ENCODE measurements at places on chromosomes 5 and 9.

DNA sequence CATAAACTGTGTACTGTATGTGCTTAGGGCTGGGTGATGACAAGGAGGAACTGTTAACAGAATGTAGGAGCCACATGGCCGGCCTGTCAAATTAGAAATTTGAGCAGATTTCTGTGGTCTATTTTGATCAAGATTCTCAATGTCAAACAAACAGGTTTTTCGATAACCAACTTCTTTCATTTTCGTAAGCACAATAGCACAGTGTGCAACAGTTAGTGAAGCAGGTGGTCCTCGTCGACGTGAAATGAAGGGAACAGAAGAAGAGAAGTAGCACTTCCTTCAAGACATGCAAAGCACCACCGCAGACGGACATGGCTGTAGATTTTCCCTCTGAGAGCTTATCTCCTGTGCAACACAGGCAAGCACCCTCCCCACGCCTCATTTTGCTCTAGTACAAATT lies 252.1 kb downstream of the CRB2 start:
- no peak for DNase-seq

DNA sequence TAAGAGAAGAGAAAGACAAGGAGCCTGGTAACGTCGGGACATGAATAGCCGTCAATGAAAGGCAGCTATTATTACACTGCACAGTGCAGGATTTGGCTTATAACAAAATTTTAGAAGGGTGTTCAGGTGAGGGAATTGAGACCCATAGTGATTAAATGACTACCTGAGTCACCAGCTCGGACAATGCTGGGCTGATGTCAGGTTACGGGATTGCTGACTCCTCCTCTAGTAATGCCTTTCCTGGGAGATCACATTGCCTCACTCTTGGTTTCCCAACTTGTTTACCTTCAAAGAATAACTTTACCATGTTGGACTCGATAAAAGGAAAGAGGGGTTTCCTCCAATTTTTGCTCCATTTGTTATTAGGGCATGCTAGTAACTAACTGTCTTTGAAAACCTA lies 132.6 kb downstream of the GHR start:
- no peak for DNase-seq

DNA sequence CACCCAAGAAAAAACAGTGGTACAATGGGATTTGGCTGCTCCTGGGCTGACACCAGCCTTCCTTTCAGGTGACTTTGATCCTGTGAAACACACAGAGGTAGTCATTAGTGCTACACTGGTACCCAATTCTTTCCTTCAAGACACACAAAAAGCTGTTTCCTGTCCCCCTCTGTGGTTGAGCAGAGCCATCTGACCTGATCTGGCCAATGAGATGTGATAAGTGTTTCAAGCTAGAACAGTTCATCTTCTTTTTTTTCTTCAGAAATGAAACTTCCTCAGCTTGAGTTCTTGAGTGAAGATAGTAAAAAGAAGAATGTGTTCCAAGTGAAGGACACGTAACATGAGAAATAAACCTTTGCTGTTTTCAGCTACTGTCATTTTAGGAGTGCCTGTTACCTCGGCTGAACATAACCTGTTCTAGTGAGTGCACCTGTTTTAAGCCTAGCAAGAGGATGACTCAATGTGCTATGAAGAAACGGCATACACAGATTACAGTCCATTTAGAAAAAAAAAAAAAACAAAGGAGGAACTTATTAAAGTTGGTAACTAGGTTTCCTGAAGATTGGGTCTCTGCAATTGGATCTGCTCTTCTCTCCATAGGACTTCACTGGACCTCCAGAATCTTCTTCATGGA lies 287.8 kb downstream of the GAS1 start:
- no peak for DNase-seq

- DNase-seq, result no peak
Measured at GRCh38 chr9:134391319-134392231, 65.3 kb downstream of the RXRA start.

DNA sequence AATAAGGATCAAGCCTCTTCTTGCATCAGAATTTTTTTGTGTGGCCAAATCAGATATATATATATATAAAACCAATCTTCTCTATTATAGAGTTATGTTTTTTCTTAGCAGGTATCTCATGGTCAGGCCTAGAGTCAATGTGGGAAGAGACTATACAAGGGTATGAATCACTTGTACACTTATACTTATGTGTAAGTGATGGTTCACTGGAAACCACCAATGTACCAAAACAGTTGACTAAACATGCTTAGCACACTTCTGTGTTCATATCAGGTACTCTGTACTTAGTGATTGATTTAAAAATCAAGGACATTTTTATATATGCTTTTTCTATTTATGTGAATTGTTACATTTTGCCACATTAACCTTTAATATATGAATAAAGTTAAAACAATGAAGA lies 92.6 kb downstream of the CWC27 start:
- DNase-seq, result no peak

GRCh38 chr5:107704681-107705401 lies 34.1 kb upstream of the EFNA5 start:
- no peak for DNase-seq

GRCh38 chr5:6961837-6962635 lies 248.8 kb downstream of the TENT4A start:
- no peak for DNase-seq

- DNase-seq, result no peak
Measured at GRCh38 chr5:5881294-5881693, 458.8 kb downstream of the ICE1 start.

DNA sequence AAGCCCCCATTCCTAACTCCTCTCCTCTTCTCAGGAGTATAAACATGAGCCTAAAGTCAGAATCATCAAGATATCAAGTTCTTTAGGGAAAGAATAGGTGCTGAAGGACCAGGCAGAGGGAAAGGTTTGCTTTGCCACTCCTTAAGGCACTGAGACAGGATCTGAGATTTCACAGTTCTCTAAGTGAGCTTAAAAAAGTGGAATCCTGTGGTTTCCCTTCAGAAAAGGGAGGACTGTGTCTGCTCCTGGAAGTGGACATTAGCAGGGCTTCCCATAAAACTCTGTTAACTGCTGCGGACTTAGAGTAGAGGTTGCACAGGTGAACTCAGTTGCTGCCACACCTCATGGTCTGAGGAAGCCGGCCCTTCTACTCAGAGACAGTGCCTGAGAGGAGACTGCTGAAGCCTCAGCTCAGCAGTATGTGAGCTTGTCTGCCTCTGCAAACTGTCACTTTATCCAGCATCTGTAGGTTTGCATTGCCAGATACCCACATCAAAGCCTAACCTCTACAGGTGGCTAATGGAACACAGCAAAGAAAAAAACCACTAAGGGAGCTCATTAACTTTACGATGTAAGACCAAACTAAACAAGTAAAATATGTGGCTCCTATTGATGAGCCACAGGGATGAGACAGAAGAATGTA lies 42.9 kb downstream of the RIC1 start:
- DNase-seq, result no peak

GRCh38 chr5:124044613-124045012 lies 532.6 kb downstream of the CSNK1G3 start:
- DNase-seq, result no peak

GRCh38 chr9:116991051-116991450 lies 303.9 kb downstream of the TRIM32 start:
- DNase-seq, result no peak

GRCh38 chr5:139382807-139383206 lies 290 bp downstream of the SLC23A1 start:
- no peak for DNase-seq

DNA sequence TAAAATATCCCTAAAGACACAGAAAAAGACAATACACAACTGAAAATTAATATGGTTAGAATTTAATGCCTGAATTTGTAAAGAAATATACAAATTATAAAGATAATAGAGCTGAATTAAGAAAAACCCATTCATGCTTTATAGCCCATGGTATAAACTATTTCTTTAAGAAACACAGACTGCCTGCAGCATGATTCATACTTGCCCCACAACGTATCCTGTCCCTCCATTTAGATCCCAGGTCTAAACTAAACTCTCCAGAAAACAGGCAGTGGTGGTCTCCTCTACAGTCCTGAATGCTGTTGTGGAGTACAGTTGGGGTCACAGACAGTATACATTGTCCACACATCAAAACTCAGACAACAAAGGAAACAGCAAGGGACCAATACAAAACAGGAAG lies 24.8 kb downstream of the IL6ST start:
- DNase-seq, result no peak

DNA sequence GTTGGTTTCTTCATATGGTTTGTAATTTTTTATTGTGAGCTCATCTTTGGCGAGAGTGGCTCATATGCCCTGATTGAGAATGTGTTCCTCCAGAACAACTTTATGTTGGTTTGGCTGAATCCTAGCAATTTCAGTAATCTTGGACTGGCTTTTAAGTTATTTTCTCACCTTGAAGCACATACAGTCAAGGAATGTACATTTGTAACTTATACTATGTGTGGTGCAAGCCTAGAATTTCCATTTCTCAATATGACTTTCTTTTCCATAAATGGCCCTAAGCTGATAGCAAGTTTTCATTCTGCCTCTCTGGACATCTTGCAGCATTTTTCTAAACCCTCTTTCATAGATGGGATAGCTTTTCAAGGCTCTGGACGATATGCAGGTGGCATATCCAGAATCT lies 247.5 kb downstream of the DOCK8 start:
- DNase-seq, result no peak

DNA sequence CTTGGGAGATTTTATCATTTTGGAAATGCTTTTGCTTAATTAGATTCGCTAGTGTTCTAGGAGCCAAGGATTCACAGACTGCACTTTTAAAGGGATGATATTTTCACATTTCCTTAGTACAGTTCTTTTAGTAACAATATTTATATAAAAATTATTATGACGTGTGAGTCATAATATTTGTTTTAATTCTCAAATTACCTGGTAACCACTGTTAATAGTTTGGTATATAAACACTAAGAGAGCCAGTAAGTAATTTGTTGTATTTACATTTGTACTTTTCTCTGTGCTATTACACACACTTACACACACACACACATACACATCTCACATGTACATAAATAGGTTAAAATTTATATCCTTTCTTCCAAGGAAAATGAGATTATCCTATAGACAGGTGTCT lies 58.8 kb upstream of the RAD23B start:
- DNase-seq, result no peak

- DNase-seq, result no peak
Measured at GRCh38 chr5:57891443-57891842, 408.8 kb upstream of the ACTBL2 start.

DNA sequence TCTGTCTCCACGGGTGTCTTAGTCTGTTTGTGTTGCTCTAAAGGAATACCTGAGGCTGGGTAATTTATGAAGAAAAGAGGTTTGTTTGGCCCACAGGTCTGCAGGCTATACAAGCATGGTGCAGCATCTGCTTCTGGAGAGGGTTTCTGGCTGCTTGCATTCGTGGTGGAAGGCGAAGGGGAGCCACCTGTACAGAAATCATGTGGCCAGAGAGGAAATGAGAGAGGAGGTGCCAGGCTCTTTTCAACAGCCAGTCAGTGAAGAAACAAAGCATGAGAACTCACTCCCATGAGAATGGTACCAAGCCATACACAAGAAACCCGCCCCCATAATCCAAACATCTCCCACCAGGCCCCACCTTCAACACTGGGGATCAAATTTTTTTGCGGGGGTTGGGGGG lies 53.4 kb downstream of the PFDN1 start:
- no peak for DNase-seq

GRCh38 chr9:135848341-135849047 lies 58.9 kb downstream of the CAMSAP1 start:
- no peak for DNase-seq

GRCh38 chr9:8962084-8962483 lies 1162.5 kb upstream of the DMAC1 start:
- DNase-seq, result no peak

GRCh38 chr5:8349855-8350254 lies 480.9 kb downstream of the MTRR start:
- DNase-seq, result no peak

DNA sequence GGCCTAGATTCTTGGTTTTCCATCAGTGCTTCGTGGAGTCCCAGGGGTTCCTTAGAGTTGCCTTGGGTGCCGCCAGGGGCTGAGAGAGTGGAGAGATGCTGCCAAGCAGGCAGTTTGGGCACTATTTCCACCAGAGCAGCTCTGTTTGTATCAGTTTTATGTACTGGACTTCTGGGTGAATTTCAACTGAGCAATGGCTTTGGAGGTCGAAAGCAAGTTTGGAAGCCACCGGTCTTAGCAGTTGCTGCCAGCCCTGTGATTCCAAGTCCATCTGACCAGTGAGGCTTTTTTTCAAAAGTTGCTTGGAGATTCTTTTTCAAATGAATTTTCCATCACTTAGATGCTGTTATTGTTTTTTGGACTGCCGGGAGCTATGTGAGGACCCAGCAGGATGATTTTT lies 68.5 kb downstream of the ANGPTL2 start:
- no peak for DNase-seq

DNA sequence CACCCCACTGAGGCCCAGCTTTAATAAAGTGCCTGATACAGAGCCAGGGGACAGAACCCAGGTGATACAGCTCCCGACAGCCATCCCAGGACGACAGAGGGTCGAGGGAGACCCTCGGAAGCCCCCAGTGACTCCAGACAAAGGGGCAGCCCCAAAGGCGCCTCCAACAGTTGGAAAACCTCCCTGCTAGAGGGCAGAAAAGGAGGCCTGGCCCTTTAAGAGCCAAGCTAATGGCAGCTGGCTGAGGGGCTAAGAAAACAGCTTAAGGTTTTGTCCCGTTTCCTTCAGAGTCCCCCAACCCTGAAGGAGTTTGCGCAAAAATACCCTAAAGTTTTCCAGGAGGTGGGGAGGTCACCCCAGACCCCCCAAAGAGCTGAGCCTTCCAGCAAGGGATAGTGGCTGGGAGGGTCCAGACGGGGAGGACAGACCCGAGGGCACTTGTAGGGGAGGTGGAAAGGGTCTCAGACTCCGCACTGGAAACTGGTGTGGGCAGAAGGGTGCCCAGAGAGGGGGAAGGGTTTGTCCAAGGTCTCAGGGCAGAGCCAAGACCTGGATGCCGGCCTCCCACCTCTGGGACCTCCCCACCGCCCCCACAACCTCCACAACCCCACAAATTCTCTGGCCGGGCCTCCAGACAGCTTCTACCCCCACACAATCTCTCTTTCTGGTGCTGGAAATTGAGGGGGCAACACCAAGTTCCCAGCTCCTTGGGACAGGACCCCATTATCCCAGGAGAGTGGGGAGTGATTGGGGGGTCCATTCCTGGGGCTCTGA lies 8.2 kb upstream of the AK1 start:
- no peak for DNase-seq

DNA sequence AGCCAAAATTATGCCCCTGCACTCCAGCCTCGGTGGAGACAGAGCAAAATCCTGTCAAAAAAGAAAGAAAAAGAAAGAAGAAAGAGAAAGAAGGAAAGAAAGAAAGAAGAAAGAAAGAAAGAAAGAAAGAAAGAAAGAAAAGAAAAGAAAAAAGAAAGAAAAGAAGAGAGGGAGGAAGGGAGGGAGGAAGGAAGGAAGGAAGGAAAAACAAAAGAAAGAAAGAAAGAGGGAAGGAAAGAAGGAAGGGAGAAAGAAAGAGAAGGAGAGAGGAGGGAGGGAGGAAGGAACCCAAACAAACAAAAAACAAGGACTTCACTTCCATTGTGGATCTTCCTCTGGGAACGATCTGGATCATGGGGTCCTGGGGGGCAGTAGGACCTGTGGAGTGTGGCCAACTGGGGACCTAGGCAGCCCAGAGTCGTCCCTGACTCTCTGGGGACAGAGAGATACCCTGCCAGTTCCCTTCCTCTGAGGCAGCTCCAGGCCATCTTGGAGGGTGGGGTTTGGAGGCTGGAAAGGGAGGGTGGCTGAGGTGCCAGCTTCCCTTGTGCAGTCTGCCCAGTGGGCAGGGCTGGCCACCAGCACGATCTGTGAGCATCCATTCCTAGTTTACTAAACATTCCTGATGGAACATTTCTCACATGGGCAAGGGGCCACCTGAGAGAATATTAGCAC lies 216.8 kb downstream of the PAX5 start:
- DNase-seq, result no peak

GRCh38 chr5:133219296-133219695 lies 167.5 kb downstream of the HSPA4 start:
- no peak for DNase-seq
